Stimulated activated CD8-positive, alpha-beta memory T cell treated with anti-CD3 and anti-CD28 coated beads, Interleukin-4, amount 100 ng/mL, for 4 hours (primary cell): ENCODE measurements at places on chromosomes 11 and 22.

GRCh38 chr11:104490182-104490581, 326.2 kb upstream of the PDGFD start:
- no peak for DNase-seq

- no peak for DNase-seq
These were observed 684.0 kb upstream of the CCDC90B start for GRCh38 chr11:83970061-83970671.

GRCh38 chr22:43126501-43127165, 16.1 kb downstream of the BIK start:
- no peak for DNase-seq

- DNase-seq = no peak
These were observed 25.5 kb downstream of the FAM118A start for GRCh38 chr22:45335021-45335818.

DNA sequence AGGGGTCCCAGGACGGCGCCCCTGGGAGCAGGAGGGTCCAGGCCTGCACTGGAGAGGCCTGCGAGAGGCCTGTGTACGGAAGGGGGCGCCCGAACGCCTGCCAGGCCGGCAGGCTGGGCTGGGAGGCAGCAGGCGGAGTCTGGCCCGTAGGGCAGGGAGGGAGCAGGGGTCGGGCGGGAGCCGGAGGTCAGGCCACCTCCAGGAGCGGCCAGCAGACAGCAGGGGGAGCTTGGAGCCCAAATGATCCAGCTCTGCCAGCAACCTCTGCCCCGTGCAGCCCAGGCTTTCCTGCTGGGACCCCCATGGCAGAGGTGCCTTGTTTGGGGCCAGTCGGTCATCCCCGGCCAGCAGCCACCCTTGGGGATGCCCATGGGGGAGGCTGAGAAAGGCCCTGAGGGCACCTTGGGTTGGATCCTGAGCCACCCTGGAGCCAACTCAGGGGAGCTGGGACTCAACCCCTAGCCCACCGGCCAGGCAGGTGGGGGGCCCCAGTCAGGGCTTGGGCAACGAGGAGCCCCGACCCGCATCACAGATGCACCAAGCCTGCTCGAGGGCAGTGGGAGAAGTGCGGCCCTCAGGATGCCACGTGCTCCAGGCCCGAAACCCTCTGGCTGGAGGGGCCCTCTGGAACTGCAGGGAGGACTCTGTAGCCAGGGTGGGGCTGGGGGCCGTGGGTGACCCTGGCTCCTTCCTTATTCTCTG, 9.6 kb upstream of the SYT8 start:
- DNase-seq = no peak

DNA sequence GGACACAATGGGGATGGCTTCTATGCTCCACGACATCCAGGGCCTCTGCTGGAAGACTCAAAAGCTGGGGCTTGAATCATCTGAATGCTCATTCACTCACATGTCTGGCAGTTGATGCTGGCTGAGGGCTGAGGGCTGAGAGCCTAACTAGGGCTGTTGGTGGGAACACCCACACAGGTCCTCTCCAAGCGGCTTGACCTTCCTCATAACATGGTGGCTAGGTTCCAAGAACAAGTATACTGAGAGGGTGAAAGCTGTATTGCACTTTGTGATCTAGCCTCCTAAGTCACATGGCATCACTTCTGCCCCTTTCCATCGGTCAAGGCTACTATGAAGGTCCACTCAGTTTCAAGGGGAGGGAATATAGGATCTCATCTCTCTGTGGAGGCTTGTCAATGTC, 7.5 kb downstream of the TMEM151A start:
- no peak for DNase-seq
